ENCODE measurements at places on chromosomes 4 and X. TPM values are rescaled to one million over a fixed set of nuclear protein-coding genes. Genes with fewer than 3 reads are reported as not detected.

TRAM1L1 gene
- 1.0 TPM for polyA plus RNA-seq

PACRGL gene
- polyA plus RNA-seq: 13.7 TPM

FAM47A gene
- polyA plus RNA-seq: not detected

EREG gene
- 4.0 TPM for polyA plus RNA-seq

FATE1 gene
- 1.0 TPM for polyA plus RNA-seq

SLC34A2 gene
- 727 TPM for polyA plus RNA-seq

SLC4A4 gene
- 3.2 TPM for polyA plus RNA-seq

DMP1 gene
- not detected for polyA plus RNA-seq

HSD17B13 gene
- 3.1 TPM for polyA plus RNA-seq

REELD1 gene
- polyA plus RNA-seq: 0.22 TPM

PTCHD1 gene
- 0.35 TPM for polyA plus RNA-seq

AADAT gene
- polyA plus RNA-seq: 2.2 TPM

MAGEC1 gene
- polyA plus RNA-seq: not detected

NSD2 gene
- polyA plus RNA-seq: 12.7 TPM

DCHS2 gene
- polyA plus RNA-seq: 0.02 TPM

ADH1C gene
- polyA plus RNA-seq: 14.8 TPM

NWD2 gene
- not detected for polyA plus RNA-seq

SAGE1 gene
- not detected for polyA plus RNA-seq

COPS4 gene
- polyA plus RNA-seq: 28.1 TPM

MAGEA11 gene
- not detected for polyA plus RNA-seq

UGT2B10 gene
- polyA plus RNA-seq: not detected

CC2D2A gene
- polyA plus RNA-seq: 9.2 TPM
